ENCODE measurements at places on chromosomes 1 and 21.

GRCh38 chr1:158180741-158181576 is at the start of gene CD1D:
Gene CD1D, plus strand, starts transcription at chr1:158180895. Its CDS starts 207 bp downstream, at chr1:158181102.
- peak; percentile 88 for DNase-seq

- no peak for DNase-seq
These were observed 36.6 kb upstream of the ZFP69B start for GRCh38 chr1:40413527-40414252.

GRCh38 chr1:103353391-103353790 is 172.1 kb upstream of the RNPC3 start:
- DNase-seq = no peak

DNA sequence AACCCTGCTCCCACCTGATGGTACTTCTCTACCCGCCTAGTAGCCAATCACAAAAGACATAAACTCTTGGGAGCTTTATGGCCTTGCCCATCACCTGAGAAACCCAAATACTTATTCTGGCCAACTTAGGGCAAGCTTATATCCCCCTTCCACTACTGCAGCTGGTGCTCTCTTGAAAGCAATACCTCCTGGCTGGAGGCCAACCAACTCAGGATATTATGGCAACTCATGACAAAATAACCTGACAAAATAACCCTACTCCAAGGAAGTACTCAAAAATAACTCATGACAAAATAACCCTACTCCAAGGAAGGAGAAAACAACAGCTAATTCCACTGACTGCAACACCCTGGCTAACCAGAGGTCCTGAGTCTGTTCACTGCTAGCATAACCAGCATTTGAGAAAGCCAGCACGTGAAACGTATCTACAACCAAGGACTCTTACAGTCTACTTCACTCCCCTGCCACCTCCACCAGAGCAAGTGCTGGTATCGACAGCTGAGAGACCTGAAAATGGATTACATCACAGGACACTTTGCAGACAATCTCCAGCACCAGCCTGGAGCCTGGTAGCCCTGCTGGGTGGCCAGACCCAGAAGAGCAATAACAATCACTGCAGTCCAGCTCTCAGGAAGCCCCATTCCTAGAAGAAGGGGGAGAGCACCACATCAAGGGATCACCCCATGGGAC is 179.9 kb downstream of the COL24A1 start:
- no peak for DNase-seq

GRCh38 chr1:231724876-231725647 is 98.5 kb downstream of the DISC1 start:
- DNase-seq = peak; percentile 83

DNA sequence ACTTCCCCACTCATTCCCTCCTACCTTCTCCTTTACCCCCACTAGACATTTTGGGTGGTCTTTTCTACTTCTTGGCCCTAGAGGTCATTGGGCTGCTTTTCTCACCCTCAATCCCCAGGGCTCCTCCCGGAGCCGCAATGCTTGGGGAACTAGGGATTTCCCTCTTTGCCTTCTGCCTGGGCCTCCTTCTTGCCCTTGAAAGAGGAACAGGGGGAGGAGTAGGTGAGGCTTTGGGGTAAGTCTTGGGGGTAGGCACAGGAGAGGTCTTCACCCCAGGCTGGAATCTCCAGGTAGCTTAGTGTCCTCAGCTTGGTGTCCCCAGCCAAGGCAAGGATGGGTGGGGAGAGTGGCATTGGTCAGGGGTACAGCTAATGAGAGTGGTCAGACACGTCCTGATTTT is 56.2 kb upstream of the EPS8L3 start:
- peak; percentile 21 for DNase-seq

- no peak for DNase-seq
These were observed 6.4 kb downstream of the C1orf116 start for GRCh38 chr1:207026104-207026534.

DNA sequence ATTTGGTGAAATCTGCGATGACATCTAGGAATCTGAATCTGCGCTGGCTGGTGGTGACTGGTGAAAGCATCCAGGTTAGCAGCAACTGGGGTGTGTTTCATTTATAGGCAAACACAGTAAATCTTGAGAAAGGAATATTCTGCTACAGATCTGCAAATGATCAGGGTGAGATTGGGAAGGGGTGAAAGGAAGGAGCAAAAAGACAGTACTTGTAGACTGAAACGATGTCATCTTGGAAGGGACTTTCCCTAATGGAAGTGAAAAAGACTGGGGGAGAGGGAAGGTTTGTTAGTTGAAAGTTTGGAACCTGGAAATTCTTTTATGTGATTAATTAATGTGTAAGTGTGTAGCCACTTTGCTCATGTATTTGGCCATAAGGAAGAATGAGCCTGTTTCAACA is 228.3 kb downstream of the FMN2 start:
- no peak for DNase-seq

DNA sequence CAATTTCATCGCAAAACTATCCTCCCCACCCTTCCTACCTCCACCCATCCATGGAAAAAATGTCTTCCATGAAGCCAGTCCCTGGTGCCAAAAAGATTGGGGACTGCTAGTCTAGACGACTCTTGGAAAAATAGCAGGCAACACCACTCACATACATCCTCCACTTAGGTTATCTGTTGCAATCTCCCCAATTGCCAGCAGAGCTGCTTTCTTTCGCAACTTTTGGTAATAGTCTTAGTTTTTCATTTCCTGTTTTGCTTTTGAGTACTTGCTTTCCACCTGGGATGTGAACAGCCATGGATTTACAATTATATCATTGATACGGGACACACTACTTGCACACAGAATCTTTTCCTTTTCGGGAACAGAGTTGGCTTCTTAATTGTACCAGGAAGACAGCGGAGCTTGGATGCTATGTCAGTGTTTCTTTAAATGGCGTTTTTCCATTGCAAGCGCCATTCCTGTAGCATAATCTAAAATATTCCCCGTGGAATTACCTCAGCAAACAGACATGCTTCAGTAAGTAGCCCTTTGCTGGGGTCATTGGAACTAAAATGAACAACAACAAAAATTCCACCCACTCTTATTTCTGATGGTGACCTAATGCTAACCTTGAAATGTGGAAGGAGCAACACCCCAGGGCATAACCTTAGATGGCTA is 183.3 kb upstream of the ADGRL2 start:
- DNase-seq = peak; percentile 34

DNA sequence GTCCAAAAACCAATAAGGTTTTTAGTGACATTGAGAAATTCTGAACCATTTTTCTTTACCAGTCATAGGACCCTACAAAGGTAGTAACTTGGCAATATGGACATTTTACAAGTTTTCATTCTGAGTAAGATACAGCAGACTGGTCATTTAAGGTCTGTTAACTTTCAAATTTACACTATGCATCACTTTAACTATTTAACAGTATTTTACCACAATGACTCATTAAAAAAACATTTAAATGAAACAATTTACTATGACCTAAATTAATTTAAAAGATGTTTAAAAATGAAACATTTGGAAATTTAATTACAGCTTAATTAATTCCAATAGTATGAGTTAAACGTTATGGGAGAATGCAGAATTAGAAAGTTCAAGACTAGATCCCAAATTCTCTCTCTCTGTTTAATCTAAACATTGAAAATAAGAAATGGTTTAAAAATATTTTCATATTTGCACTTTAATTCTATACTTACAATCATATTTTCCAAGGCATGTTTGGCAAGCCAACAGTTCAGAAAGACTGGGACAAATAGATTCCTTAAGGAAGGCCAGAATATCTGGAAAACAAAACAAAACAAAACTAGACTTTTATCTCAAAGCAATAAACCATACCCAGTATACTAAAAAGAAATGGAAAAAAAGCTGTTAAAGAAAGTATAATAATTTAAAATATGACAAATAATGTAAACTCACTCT is 140.9 kb downstream of the KCNT2 start:
- no peak for DNase-seq

DNA sequence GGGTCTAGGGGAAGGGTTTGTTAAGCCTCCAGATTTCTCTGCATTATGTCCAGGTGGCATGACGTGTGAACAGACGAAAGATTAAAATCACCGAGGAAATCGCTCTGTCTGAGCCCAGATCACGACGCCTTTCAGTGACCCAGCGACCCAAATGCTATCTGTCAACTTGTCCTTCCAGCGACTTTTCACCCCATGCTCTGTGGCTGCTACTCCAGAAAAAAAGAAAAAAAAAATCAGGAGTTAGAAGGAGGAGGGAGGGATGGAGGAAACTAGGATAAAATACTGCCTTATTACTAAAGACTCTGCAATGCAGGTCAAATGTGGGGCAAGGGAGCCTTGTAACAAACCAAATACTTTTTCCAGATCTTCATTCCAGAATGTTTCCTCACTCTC is 352.0 kb downstream of the NUF2 start:
- no peak for DNase-seq

- DNase-seq = no peak
These were observed 113.8 kb downstream of the CAMTA1 start for GRCh38 chr1:6898974-6899539.

GRCh38 chr1:184889902-184890301 is 84.4 kb downstream of the NIBAN1 start:
- DNase-seq = no peak

DNA sequence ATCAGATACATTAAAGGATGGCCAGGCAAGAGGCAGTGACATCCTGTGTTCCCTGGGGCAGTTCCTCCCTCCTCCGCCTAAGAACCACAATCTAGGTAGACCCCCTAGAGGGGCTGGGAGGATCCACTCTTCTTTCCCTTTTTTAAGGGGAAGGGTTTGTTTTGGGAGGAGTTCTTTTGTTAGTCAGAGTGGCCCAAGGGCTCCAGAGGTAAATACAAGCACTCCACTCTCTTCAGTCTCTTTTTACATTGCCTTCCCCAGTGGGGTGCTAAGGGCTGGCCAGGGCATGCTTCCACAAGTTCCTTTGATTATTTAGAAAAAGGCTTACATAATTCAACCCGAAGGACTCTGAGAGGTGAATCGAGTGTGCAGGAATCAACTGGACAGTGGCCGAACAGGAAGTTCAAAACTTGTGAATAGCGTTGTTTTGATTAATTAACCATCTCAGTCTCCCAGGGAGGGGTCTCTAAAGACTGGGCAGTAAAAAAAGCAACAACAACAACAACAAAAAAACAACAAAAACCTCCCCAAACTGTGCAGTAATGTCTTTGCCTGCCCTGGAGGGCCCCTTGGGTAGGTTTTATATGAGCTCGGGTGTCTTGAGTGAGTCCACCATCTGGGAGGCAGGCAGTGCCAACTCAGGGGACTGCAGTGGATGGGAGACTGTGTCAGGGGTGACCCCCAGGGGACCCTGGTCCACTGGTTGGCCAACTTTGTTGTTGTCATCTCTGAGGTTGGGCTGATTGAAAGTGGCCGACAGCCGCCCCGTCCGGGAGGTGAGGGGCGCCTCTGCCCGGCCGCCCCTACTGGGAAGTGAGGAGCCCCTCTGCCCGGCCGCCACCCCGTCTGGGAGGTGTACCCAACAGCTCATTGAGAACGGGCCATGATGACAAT is 33.2 kb upstream of the ENO1 start:
- DNase-seq = no peak

- DNase-seq = no peak
These were observed 153.3 kb upstream of the C8B start for GRCh38 chr1:57118948-57119603.

- DNase-seq = no peak
These were observed 63.5 kb downstream of the CRB1 start for GRCh38 chr1:197331565-197331964.

DNA sequence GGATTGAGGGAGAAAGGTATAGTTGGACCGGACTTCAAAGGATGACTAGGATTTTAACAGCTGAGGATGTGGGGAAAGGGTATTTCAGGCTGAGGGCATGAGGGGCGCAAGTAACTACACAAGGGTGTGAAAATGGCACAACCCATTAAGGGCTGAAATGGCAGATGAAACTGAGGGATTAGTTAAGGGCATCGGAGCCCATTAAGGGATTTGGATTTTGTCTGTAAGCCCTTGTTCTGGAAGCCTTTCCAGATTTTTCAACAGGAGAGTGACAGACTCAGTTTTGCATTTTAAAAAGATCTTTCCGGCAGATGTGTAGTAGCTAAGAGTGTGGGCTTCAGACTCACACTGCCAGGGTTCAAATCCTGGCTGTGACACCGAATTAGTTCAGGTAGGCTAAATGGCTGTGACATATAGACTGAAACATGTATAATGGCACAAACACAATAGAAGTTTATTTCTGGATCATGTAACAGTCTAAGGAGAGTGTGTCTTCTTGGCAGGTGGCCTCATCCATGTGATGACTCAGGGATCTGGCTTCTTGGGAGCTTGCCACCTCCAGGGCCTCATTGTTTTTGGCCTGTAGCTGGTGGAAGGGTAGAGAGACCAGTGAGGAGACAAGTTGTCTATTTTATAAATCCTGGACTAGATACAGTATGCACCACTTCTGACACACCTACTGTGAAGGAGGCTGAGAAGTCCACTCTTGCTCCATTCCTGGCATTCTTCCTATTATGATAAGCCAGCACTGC is 49.6 kb downstream of the UBE2T start:
- DNase-seq = no peak

- DNase-seq = no peak
These were observed 107.9 kb downstream of the LMO4 start for GRCh38 chr1:87436534-87436933.

DNA sequence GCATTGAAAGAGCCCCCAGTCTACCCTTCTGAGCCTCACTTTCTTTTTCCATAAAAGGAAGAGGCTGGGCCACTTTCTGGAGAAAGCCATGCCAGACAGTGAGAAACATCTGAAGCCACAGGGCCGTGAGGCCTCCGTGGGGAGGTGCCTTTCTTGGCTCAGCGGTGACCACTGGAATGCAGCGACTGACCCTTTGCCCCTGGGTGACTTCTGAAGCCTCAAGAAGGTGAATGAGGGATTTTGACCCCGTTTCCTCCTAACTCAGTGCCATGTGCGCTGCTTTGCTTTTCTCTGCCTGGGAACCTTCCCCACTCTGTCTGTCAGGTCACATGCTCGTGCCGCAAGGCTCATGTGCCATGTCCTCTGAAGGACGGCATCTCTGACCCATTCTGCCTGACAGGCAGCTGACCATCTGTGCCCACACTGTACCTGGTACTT is 44.7 kb upstream of the A3GALT2 start:
- DNase-seq = no peak

Data from NB4 (cell line).